Small intestine (tissue), 16 donors: ENCODE measurements at places on chromosomes 1 and 21.
A peak's percentile ranks its signal among the peaks of the same experiment; 100 is the strongest.

- no peak overlapping the region for H3K27ac ChIP-seq
- H3K27me3 ChIP-seq, result no peaks in the 10 kb centered on the region
- H3K4me1 ChIP-seq, result no peaks in the 10 kb centered on the region
Observed at GRCh38 chr1:243587823-243588560, 262.1 kb downstream of the AKT3 start.

- H3K27ac ChIP-seq, result no peak overlapping the region
- H3K4me1 ChIP-seq, result peaks cover 7% of the 10 kb centered on the region
- no peak for DNase-seq
- no peaks in the 10 kb centered on the region for H3K36me3 ChIP-seq
- no peaks in the 10 kb centered on the region for H3K27me3 ChIP-seq
Observed at GRCh38 chr1:24289937-24290595, 29.1 kb upstream of the GRHL3 start.

GRCh38 chr21:46040707-46041106 is 57.2 kb upstream of the COL6A2 start:
- H3K27ac ChIP-seq, result no peak overlapping the region
- H3K36me3 ChIP-seq, result no peaks in the 10 kb centered on the region
- H3K4me1 ChIP-seq, result peaks cover 4% of the 10 kb centered on the region
- no peak overlapping the region for H3K4me3 ChIP-seq
- no peaks in the 10 kb centered on the region for H3K27me3 ChIP-seq

DNA sequence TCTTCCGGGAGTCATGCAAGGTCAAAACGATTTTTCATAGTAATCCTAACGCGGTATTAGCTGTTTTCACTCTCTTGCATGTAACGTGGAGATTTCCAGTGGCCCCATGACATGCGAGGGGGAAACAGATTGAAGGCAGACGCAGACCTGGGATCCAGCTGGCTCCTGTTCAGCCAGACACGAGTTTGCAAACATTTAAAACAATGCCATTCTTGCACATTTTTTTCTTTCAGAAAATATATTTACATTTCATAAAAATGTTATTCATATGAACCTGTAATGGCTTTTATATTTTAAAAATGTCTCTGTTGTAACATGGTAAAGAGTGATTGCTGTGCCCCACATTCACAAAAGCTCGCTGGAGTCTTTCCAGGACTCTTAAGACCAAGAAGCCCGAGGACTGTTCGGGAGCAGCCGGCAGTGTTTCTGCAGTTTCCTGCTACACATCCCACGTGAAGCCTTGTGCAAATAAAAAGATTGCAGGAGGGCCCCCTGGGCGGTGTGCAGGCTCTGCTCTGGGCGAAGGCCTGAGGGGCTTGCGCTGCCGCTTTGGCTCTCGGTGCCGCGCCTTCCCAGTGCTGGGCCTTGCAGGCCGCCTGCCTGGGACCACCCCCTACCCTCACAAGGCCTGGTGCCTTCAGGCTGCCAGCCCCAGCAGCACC is 184.9 kb downstream of the DYRK1A start:
- no peaks in the 10 kb centered on the region for H3K4me1 ChIP-seq
- peak; percentile 80 for DNase-seq
- H3K36me3 ChIP-seq, result no peaks in the 10 kb centered on the region
- H3K27me3 ChIP-seq, result no peaks in the 10 kb centered on the region
- H3K27ac ChIP-seq, result no peak overlapping the region
- H3K4me3 ChIP-seq, result no peak overlapping the region

- H3K27ac ChIP-seq, result no peak overlapping the region
- H3K36me3 ChIP-seq, result no peaks in the 10 kb centered on the region
- DNase-seq, result no peak
- H3K4me1 ChIP-seq, result no peaks in the 10 kb centered on the region
- no peak overlapping the region for H3K4me3 ChIP-seq
Observed at GRCh38 chr1:71562298-71562697, 481.5 kb upstream of the ZRANB2 start.

DNA sequence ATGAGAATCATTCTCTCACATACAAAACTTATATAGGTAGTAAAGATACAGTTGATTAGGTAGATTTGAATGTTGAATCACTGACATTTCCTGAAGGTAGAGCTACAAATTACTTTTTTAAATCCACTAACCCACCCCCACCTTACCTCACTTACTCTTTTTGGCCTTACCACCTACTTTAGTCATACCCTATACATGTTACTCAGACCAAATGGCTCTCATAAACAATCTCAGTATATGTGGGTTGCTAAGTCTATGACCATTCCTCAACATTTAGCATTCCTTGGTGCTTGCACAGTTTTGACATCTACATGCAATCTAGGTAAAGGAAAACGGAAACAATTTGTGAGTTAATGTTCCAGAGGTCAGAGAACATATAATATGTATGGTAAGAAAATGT is 26.3 kb downstream of the SYDE2 start:
- no peak overlapping the region for H3K27ac ChIP-seq
- no peak for DNase-seq

DNA sequence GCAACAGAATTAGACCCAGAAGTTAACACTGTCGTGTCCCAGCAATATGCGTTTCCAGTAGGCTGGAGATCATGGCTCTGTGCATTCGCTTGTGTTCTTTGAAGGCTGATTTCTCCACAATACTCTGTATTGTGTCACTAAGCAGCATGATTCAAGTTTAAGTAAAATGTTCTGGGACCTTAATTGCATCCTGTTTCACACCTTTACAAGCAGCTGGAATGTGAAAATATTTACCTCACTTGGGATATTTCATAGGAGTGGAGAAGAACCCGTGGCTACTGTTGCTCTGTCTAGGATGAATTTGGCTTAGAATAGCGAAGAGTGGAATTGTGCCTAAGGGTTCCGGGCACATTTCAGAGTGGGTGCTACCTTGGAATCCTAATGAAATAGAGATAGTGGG is 6.3 kb downstream of the PTGFRN start:
- no peak overlapping the region for H3K27ac ChIP-seq
- no peaks in the 10 kb centered on the region for H3K27me3 ChIP-seq
- no peak overlapping the region for H3K4me3 ChIP-seq
- no peaks in the 10 kb centered on the region for H3K36me3 ChIP-seq
- H3K4me1 ChIP-seq, result peaks cover 19% of the 10 kb centered on the region
- no peak for DNase-seq
